NAMALWA (cell line): ENCODE measurements at places on chromosomes 3 and 15.

- no peak for DNase-seq
These were observed 38.6 kb downstream of the MYO1E start for GRCh38 chr15:59334076-59334415.

DNA sequence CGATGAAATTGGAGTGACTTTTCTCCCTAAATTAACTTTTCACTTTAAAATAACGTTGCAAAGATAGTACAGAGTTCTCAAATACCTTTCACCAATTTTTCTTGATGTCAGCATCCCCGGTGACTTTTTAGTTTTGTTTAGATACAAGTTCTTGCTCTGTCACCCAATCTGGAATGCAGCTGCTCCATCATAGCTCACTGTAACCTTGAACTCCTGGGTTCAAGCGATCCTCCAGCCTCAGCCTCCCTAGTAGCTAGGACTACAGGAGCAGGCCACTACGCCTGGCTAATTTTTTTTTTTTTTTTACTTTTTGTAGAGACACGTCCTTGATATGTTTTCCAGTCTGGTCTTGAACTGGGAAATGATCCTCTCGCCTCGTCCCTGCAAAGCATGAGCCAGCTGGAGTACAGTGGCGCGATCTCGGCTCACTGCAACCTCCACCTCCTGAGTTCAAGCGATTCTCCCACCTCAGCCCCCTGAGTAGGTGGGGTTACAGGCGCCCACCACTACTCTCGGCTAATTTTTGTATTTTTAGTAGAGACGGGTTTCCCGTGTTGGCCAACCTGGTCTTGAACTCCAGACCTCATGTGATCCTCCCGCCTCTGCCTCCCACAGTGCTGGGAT is 747 bp downstream of the NSUN3 start:
- no peak for DNase-seq

GRCh38 chr3:34264337-34265041 is 466.1 kb downstream of the PDCD6IP start:
- no peak for DNase-seq

DNA sequence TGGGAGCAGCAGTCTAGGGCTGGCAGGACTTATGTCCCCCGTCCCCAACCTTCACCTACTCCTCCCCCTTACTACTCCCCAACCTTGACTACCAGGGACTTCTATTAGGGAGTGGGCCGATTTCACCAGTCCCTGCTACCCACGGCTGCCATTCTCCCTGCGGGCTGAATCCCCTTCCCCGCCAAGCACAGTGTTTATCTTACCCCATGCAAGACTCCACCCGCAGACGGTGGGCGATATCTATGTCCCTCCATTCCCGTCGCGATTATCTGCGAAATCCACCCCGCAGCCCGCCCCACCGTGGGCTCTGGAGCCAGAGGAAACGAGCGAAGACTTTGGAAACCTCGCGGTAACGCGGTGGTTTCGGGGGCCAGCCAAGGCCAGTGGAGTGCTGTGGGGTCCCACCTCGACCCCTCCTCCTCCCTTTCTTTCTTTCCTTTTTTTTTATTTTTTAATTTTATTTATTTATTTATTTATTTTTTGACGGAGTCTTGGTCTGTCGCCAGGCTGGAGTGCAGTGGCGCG is 4.7 kb downstream of the ISLR2 start:
- DNase-seq, result no peak

- peak; percentile 3 for DNase-seq
These were observed 252.5 kb downstream of the ISL2 start for GRCh38 chr15:76588811-76589747.

DNA sequence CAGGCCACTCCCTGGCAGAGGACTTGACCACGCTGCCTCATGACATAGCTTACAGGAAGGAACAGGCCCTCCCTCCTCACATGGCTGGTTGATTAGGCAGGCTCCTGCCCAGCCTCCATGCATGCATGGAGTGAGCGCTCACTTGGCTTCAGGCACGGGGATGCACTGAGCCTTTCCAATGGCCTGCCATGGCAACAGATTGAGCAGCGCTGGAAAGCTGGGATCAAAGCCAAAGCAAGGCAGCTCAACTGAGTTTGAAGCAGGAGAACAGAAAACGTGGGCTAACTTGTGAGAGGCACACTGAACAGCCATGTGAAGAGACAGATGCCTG is 5.9 kb upstream of the GRAMD2A start:
- no peak for DNase-seq

DNA sequence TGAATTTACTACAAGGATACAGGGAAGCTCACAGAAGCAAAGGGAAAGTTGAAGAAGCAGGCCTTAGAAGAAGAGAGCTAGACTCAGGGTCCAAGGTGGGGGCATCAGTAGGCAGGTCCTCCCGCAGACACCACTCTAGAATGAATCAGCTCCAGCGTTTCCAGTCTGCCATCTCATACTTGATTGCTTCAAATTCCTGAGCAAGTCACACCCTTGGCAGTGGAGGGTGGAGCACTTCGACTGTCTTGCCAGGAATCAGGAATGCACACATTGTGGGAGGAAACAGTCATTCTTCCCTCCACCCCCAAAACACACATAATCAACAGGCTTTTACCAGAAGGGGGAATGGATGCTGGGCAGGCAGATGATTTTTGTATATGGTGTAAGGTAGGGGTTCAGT is 78.5 kb downstream of the CHCHD6 start:
- no peak for DNase-seq

GRCh38 chr3:159761369-159761768 is 227.3 kb upstream of the IL12A start:
- no peak for DNase-seq

- peak; percentile 64 for DNase-seq
These were observed 11.4 kb downstream of the CD86 start for GRCh38 chr3:122066331-122067213.

GRCh38 chr3:195129644-195130492 is 141.1 kb downstream of the XXYLT1 start:
- DNase-seq, result peak; percentile 33

- DNase-seq, result no peak
These were observed 63.8 kb downstream of the GMPS start for GRCh38 chr3:155934230-155934629.

DNA sequence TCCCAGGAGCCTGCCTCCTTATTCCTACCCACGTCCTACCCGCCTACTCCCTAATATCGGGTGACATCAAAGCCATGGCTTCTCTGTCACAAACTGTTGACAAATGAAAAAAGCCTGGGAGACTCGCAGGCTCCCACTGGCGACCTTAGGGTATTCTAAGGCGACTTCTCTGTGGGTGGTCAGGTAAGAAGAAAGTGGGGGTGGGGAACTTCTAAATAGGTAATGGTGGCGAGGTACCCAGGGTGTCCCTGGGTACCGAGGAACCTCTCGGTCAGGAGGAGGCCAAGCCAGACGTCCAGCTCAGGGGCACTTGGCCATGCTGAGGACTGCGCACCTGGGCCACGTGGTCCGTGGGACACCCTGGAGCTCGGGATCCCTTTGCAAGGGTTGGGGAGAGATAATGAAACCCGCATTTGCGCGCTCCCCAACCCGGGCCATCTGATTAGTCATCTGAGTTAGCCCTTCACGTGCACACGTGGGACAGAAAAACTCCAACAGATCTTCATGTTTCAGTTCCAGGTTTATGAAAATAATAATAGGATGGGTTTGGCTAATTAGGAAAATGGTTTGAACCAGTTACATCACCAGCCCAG is 78.2 kb downstream of the NR2F2 start:
- no peak for DNase-seq

GRCh38 chr3:118445036-118445435 is 589.6 kb downstream of the IGSF11 start:
- no peak for DNase-seq

DNA sequence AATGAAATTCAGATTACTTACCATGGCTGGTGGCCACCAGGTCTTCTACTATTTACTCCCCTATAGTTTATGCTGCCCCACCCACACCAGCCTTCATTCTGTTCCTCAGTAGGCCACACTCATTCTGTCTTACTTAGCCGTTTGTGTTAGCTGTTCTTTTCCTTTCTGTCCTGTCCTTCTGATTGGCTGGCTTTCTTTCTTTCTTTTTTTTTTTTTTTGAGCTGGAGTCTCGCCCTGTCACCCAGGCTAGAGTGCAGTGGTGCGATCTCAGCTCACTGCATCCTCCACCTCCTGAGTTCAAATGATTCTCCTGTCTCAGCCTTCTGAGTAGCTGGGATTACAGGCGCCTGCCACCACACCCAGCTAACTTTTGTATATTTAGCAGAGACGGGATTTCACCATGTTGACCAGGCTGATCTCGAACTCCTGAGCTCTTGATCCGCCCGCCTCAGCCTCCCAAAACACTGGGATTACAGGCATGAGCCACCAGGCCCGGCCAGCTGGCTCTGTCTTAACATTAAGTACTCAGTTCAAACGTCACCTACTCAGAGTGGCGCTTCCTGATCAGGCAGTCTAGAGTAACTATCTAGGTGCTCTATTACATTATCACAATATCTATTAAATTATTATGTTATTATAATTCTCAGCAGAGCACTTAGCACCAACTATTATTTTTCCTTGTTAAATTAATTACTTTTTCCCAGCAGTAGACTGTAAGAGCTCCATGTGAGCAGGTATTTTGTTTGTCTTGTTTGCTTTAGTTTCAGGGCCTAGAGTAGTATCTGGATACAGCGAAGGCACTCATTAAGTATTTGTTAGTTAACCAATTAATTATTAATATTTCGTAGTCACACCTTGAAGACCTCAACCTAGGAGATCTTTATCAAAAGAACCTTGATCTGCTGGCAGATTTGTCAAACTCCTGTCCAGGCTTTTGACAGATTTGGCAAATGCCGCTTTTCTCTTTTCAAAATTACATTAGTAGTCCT is 6.4 kb downstream of the CMSS1 start:
- no peak for DNase-seq

DNA sequence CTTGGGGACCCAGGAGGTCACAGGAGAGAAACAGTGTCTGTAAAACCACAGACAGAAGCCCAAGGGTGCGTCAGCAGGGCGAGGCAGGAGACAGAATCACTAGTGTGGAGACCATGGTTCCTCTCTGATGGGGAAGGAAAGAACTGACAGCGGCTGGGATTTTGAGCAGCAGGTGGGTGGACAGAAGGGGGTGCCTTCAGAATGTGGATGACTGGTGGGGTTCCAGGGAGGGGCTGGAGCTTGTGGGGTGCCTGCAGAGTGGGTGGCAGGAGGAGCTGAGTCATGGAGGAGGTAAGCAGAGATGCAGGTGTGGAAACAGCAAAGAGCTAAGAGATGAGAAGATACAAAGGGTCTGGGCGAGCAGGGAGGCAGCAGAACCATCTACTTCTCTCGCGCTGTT is 124.2 kb downstream of the GABRB3 start:
- no peak for DNase-seq
